Ascending aorta (tissue), 2 donors: ENCODE measurements at places on chromosomes 7 and 10.

- no peak for DNase-seq
These were observed 16.2 kb downstream of the CHST3 start for GRCh38 chr10:71980181-71981014.

DNA sequence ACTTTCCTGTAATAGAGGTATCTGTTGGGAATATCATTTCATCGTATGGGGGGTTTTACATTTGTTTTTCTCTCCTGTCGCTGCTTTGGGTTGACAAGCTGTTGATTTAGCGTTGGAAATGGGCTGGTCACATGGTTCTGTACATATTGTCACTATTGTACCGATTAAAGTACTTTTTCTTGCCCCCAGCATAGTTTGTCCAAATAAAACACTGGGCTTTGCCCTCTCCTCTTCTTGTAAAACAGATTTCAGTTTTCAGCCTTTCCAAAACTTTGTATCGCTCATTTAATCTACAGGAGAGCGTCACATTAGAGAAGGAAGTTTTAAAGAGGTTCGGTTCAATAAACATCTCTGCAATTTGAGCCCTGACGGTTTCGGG is 4.0 kb downstream of the BMI1 start:
- no peak for DNase-seq

DNA sequence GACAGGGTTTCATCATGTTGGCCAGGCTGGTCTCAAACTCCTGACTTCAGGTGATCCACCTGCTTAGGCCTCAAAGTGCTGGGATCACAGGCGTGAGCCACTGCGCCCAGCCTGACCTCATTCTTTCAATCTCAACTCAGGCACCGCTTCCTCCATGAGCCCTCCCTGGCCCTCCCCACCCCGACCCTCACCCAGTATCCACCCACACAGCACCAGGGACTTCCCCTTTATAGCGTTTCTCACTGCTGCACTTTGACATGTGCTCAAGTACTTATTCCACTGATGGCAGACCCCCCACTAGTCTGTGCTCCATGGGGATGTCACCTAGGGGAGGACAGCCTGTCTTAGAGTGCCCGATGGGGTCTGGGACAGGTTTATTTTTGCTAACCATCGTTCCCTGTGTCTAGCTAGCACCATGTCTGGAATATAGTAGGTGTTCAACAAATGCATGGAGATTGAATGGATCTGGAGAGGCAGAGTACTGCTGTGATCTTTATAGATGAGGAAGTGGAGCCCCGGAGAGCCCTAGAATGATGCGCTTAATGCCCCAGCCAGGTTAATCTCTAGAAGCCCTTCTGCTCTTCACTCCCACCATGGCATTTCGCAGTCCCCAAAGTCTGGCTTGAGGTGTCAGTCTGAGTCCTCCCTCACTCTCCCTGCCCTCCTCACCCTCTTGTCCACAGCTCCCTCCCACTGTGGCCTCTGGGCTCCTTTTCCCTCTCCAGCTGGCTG is 258.8 kb downstream of the RPS24 start:
- DNase-seq = no peak

GRCh38 chr10:69179089-69179742 is 818 bp upstream of the SUPV3L1 start:
- DNase-seq = no peak

DNA sequence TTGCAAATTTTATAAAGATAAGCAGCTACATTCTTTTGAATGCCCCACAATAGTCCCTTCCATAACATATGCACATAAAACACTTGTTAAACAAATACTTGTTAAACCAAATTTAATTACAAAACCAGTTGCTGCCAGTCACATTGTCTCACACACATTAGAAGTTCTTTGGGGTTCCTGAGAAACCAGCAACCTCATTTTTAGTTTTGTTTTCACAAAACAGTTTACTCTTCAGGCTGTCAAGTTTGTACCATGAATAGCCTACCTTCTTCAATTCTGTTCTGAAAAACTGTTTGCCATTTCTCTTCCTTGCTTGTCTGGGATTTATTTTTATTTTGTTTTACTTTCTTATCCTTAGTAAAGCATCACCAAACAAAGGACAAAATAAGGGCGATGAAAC is 176.5 kb upstream of the PHF14 start:
- no peak for DNase-seq

GRCh38 chr7:97075928-97076327 is 41.6 kb upstream of the SDHAF3 start:
- DNase-seq = no peak

GRCh38 chr7:136998495-136998894 is 130.0 kb downstream of the CHRM2 start:
- no peak for DNase-seq

GRCh38 chr7:28433699-28434219 is 21.4 kb downstream of the CREB5 start:
- no peak for DNase-seq

DNA sequence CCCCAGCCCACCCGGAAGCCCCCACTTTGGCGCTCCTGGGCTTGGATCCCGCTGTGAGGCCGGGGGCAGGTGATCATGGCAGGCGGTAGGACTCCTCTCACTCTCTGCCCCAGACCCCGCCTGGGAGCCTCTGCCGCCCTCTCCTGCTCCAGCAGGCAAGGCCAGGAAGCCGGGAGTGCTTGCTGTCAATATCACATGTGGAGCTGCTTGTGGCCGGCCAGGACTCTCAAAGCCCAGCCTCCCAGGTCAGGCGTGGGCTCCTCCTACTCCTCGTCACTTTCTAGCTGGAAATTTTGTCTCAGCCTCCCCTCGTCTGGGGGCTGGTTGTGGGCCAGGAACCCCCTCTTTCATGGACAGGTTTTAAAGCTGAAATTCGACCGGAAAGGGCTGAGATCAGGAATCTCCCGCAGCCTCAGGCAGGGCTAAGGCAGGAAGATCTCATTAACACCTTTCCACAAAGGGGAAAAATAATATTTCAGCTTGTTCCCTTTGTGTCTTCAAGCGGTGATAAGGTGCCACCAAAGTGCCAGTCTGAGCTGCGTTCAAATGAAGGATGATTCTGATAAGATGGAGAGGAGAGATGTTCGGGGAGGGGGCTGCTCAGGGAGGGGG is 273.6 kb upstream of the PODXL start:
- no peak for DNase-seq

DNA sequence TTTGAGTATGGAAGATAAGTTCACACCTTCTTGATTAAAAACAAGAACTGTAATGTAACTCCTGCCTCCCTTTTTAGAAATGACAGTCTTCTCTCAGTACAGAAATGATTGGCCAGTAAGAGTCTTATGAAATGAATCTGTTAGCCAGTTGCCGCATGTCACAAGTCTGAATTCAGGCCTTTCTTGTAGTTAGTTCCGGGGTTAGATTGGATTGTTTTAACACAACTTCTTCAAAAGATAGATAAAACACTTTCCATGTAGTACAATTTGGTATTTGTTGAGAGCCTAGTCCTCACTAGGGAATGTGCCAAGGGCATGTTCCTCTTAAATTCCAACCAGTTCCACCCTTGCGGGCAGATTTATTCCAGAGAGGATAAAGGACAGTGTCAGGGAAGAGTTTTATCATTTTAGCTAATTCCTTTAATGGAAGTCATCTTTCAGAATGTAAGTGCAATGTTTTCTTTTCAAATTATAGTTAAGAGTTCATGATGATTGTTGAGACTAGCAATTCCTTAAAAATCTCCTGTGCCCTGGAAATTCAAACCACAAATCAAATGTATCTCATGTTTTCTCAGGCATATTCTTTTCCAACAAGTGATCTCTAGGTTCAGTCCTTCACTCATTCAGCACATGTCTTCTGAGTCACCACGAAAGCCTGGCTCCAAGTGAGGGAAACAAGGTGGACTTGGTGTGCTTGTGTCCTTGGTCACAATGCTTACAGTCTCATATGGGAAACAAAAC is 4.1 kb downstream of the FHIP2A start:
- no peak for DNase-seq

GRCh38 chr10:70849582-70850016 is 33.9 kb downstream of the SGPL1 start:
- DNase-seq = no peak

DNA sequence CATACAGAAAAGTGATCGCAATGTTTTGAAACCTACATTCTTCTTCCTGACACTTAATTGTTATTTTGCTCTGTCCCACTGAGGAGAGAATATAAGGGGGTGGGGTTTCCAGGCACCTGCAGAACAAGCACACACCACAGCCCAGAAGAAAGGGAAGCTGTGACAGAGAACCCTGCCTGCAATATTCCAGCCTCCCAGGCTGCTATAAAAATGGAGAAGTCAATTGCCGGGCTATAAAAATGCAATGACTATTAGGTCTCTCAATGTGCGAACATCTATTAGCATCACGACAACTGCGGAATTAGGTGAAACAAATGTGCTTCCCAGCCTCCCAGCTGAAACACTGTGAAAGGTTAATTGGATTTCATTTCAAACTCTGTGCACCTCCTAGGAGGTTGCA is 145.3 kb upstream of the FRMD4A start:
- DNase-seq = no peak

DNA sequence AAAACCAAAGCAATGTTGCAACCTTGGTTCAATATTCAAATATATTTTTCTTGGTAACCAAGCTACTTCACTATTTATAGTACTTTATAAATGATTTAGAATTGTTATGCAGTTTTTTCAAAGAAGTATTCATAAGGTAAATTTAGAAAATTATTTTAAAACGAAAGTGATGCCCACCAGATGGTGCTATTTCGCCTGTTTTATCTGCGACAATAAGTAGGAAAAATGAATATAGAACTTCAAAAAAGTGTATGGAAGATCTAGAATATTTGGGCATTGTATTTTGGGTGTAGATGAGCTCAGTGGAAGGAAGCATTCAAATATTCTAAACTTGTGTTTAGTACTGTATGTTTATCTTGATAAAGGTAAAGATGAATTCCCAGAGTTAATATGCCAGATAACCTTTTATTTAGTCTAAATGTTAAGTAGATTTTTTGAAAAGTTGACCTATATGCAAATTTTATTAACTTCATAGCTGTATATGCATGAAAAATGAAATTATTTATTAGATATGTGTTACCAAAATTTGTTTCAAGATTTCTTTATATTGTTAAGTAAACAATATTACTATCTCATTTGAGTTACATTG is 93.2 kb downstream of the ADK start:
- DNase-seq = no peak

DNA sequence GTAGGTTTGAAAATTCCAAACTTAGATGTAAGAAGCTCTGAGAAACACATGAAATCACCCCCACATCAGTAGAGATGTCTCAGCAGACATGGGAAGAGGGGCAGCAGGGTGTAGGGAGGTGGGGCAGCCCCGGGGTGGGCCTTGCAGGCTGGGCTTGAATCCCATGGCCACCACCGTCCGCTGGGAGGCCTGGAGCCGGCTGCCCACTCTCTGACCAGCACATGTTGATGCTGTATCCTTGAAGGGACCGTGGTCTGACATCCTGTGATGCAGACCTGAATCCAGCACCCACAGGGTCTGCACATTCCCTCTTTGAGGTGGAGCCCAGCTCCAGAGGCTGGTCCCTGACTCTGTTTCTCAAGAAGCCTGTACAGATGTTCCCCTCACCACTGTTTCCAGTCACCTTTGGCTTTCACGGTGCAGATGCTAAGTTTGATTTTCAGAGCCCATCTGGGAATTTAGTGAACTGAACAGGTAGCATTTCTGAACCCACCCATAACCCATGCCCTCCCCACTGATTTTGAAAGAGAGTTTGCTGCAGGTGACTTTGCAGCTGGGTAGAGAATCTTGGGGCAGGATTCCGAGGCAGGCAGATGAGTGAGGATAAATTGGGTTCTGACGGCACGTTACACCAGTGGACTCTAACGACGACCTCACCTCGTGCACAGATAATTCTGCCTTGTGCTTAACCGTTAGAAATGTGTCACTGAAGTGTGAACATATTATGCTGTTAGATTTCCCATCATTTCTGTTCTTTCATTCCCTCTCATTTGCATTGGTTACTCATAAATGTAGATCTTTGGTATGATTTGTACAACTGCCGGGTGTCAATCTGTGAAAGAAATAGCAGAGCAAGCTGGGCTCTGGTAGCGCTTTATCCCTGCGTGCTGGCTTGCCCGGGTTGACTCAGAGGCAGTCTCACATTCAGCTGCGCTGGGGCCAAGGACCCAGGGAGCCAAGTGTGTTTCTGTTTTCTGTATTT is 45.7 kb downstream of the IKZF1 start:
- DNase-seq = no peak

GRCh38 chr7:3922175-3922635 is 621.2 kb downstream of the SDK1 start:
- DNase-seq = peak; percentile 71

DNA sequence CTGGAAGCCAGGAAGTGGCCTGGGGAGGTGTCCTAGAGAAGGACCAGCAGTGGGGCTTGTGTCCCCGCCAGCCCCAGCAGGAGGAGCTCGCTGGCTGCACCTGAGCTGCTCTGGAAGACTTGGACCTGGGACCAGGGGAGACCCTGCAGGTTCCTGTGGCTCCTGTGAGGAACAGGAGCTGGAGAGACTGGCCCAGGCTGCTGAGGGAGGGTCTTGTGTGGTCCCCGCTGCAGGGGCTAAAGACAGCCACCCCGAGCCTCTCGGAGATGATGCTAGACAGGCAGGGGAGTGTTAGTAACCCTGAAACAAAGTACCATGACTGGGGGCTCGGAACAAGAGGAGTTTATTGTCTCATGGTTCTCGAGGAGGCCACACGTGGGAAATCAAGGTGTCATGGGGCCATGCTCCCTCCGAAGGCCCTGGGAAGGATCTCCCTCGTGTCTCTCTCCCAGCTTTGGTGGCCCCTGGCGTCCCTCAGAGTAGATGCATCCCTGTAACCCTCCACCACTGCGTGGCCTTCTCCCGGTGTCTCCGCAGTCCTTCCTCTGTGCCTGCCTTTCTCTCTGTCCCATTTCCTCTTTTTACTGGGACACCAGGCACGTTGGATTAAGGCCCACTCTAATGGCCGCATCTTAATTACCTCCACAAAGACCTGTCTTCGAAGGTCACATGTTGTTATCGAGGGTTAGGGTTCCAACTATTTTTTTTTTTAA is 348.4 kb downstream of the GLRX3 start:
- no peak for DNase-seq

GRCh38 chr10:115558252-115558651 is 465.1 kb downstream of the ATRNL1 start:
- DNase-seq = no peak

- DNase-seq = peak; percentile 65
These were observed 59.7 kb upstream of the PDCD4 start for GRCh38 chr10:110811791-110812581.

- no peak for DNase-seq
These were observed 175.7 kb upstream of the SLC25A13 start for GRCh38 chr7:96497567-96497966.

- no peak for DNase-seq
These were observed 25.6 kb downstream of the IRF5 start for GRCh38 chr7:128963327-128963757.

DNA sequence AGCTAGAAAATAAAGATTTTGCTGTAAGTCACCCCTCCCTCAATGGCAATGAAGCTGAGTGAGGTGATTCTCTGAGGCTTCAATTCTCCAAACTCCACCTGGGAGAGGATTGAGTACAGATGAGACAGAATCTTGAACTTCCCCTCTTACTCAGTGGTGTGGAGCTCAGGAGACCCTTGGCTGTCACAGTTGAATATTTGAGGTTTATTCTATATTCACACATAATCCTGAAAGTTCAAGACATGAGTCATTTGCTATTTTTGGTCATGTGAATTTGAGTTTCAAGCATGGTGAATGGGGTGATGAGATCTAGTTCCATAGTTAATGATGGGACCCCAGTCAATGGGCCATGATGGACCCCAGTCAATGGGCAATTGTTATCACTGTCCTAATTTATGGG is 13.9 kb upstream of the TECTB start:
- DNase-seq = no peak
